ENCODE measurements at places on chromosomes 11 and 22.
A peak's percentile ranks its signal among the peaks of the same experiment; 100 is the strongest.

- DNase-seq: no peak
These were observed 3.2 kb downstream of the AMOTL1 start for GRCh38 chr11:94771390-94771789.

DNA sequence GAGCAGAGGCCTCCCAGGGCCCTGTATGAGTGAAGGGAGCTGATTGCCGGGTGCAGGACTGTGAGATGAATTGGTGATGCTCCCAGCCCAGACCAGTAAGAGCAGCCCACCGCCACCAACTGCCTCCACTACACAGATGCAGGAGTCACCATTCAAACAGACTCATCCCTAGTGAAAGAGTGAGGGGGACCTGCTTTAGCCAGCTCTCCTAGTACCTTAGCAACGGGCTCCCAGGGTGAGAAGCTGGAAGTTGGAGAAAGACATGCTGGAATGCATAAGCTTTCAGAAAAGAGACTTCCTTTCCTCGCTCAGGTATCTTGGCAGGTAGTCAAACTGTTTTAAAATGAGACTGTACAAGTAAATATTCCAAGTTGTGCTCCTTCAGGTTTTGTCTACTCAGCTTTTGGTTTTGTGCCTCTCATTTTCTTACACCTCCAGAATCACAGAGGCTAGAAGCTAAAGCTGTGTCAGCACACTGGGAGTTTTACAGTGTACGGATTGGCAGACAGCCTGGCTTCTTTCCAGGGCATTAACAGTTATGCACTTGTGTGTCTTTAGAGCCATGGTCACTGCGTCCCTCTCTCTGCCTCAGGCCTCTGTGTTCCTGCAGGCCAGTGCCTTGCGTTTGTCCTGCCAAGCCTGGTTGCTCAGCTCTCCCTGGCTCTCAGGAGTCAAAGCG is 146.2 kb downstream of the ATXN10 start:
- peak; percentile 83 for DNase-seq

DNA sequence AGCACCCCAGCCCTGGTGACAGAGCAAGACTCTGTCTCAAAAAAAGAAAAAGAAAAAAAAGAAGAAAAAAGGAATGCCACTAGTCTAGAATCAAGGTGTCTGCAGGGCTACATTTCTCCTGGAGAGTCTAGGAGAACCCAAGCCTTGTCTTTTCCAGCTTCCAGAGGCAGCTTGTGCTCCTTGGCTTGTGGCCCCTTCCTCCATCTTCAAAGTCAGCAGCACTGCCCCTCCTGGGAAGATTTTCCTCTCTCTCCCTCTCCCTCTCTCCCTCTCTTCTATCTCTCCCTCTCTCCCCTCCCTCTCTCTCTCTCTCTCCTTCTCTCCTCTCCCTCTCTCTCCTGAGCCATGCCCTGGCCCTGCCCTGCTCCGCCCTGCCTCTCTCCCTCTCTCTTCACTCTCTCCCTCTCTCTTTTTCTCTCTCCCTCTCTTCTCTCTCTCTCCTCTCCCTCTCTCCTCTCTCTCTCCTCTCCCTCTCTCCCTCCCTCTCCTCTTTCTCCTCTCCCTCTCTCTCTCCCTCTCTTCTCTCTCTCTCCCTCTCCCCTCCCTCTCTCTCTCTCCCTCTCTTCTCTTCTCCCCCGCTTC is 97.7 kb upstream of the FGF3 start:
- no peak for DNase-seq

DNA sequence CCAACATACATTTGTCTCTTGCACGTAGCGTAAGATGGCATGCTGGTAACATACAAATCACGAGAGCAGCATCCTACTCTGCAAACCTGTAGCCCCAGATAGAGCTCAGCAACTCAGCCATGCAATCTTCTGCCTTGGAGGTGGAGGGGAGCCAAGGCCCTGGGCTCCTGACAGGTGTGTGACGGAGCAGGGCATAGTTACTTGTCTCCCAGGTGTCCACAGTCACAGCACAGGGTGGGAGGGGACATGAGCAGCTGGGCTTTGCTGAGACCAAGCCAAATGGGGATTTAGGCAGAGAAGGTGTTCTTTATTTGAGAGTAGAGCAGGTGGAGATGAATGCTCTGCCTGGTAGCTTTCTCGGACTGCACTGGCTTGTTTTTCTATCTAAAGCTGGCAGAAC is 111.7 kb downstream of the TEAD1 start:
- DNase-seq: no peak

DNA sequence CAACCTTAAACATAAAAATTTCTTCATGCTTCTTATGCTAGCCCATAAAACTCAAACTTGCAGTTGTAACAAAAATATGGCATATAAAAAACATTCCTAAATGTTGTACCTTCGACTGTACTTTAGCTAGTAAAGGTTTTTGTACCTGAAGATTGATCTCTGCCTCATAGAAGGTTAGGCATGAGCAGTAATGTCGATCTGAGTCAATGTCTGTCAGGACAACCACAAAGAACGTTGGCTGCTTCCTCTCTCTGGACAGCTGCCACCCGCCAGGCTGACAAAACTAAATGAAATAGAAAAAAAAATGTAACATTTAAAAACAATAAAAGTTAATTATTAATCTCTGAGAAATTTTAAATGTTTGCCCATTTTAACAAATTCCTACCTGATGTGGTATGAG is 251.3 kb downstream of the SBF2 start:
- DNase-seq: no peak

GRCh38 chr22:42310291-42311015 is 40.0 kb upstream of the TCF20 start:
- DNase-seq: no peak

DNA sequence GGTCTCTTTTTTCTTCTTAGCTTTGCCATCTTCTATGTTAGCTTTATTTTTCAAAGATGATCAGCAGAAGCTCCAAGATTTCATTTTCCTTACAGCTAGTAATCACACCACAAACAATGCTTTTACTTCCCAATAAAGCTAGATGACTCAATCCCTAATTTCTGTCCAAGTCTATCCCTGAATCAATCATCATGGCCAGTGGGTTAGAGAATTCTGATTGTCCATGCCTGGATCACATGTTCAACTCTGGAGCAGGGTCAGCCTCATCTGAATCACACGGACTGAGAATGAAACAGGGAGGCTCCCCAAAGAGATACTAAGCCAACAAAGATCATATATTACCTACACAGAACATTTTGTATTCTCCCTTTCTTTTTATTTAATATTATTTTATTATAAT is 79.6 kb downstream of the BBOX1 start:
- no peak for DNase-seq

GRCh38 chr11:76007166-76007565 is 192.2 kb downstream of the UVRAG start:
- DNase-seq: no peak

DNA sequence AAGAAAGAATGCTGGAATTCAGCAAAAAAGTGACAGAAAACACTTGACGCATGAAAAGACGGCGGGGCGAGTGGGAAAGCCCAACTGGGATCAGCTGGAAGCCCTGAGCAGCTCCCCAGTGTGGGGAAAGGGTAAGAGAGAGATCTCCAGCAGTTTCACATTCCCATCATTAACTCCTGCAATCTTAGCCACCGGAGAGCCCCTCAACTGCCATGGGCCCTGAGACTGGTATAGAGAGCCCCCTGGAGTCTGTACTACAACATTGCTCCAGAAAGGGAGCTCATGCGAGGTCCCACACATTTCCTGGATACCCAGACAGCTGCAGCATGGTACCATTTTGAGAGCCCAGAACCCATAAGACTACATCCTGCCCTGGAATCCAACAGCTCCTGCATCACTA is 31.1 kb downstream of the MRGPRX4 start:
- peak; percentile 20 for DNase-seq

DNA sequence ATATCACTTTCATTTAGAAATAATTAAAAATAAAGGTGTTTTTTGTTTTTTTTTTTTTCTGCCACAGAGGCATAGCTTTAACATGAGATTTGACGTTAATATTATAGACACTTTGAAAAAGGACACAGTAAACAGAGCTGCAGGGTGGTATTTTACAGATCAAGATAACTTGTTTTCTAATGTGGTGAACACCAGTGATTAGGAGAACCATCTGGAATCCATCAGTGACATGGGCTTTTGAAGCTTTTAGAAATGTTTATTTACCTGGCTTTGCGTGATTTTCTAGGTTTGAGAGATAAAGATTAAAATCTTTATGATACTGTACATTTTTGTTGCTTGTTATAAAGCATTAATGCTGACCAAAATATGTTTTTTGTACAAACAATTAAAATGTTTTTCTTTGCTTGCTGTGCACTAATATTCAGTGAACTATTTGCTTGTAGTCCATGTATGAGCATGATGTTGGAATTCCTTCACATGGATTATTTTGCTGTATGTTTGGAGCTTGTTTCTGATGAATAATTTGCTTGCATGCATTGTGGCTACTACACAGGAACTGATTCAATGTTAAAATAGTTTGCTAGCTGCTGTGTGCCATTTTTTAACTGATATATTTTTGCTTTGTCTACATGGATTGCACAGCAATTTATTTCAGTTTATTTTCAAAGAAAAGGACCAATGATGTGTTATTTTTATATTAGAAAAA is 352.1 kb upstream of the NARS2 start:
- no peak for DNase-seq

DNA sequence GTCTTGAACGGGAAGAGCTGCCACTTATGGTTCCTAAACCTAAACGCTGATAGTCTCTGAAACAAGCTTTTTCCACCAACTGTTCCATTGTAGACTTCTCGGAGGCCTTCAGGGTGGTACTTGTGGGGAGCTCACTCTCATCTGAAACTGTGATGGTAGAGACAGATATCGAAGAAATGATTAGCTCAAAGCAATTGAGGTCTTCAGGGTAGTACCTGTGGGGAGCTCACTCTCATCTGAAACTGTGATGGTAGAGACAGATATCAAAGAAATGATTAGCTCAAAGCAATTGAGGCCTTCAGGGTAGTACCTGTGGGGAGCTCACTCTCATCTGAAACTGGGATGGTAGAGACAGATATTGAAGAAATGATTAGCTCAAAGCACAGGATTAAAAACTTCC is 175.7 kb downstream of the SWAP70 start:
- no peak for DNase-seq

GRCh38 chr22:21674638-21675245 is 8.9 kb downstream of the PPIL2 start:
- no peak for DNase-seq

DNA sequence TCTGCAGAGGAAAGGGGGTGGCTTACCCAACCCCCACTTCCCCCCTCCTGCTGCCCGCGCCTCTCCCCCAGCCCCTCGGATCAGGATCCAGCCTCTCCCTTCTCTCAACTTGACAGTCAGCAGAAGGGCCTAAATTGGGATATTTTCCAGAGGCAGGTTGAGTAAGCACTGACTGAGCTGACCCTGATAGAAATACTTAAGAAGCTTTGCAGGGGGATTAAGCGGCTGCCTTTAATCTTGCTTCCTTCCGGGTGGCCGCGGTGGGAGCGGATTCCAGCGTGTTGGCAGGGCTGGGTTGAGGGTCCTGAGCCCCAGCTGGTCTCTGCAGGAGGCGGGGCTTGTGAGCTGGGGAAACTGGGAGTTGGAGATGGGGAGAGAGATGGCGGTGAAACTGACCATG is 445.2 kb downstream of the NTM start:
- no peak for DNase-seq

GRCh38 chr11:128629516-128630106 is 42.3 kb upstream of the ETS1 start:
- DNase-seq: no peak

- DNase-seq: no peak
These were observed 70.0 kb upstream of the ALX4 start for GRCh38 chr11:44380009-44380313.

GRCh38 chr22:28442711-28443525 is 236.7 kb downstream of the TTC28 start:
- peak; percentile 27 for DNase-seq

GRCh38 chr11:100922121-100922520 is 207.5 kb downstream of the PGR start:
- DNase-seq: no peak

GRCh38 chr11:83156996-83157593 is at the start of gene PCF11:
Gene PCF11, plus strand, starts transcription at chr11:83157131. Its CDS starts 309 bp downstream, at chr11:83157440.
- no peak for DNase-seq

- no peak for DNase-seq
These were observed 873.8 kb downstream of the BRD1 start for GRCh38 chr22:48953830-48954229.

GRCh38 chr11:49851971-49852389 is 100.2 kb upstream of the OR4C13 start:
- DNase-seq: no peak

GRCh38 chr11:123719452-123719851 is 22.0 kb downstream of the ZNF202 start:
- no peak for DNase-seq

DNA sequence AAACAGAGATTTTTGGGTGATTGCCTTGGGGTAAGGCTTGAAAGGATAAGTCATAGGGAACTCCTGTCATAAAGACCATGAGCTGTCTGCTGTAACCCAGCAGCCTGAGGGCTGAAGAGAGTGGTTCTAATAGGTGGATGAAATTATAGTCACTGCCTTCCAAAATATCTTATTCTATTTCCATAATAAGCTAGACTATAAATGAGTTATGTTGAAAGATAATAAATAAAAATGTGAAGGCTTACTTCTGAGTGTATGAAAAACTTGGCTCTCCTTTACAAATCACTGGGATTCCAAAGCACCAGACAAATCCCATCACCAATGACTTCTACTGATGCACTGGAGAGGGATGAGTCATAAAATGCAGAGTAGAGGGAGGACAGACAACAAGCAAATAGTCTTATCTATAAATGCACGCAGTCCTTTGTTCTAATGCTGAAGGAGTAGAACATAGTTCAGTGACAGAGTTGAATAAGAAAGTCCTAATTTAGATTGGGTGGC is 775.0 kb upstream of the LRRC4C start:
- DNase-seq: no peak

GRCh38 chr11:119721129-119722120 is 7.6 kb downstream of the NECTIN1 start:
- no peak for DNase-seq

- no peak for DNase-seq
These were observed 144.6 kb downstream of the CCDC81 start for GRCh38 chr11:86519064-86519911.

DNA sequence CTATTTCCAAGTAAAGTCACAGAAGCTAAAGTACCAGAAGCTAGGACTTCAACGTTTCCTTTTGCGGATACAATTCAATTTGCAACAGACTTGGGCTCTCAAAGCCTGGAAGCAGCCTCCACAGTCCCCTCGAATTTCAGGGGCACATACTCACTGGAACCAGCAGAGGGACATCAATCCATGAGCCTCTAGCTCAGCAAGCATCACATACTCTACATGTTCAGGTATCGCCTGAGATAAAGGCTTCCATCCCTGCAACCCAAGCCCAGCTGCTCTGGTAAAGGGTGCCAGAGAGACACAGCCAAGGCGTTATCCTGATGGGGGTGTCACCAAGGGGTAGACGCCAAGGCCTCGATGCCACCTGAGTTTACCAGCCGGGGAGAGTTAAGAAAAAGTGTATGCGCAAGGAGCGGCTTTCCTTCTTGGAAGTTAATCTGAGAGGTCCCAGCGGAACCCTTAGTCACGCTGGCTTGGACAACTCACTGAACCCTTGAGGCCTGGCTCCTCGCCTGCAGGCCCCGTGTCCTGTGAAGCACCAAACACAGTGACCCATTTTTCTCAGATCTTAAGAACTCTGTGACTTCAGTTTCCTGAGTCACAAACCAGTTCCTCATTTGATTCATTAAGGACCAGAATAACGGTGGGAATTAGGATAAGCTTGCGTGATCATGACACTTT is 13.0 kb downstream of the LTO1 start:
- DNase-seq: peak; percentile 68

Measured in kidney (tissue), 22 donors.